Activated naive CD4-positive, alpha-beta T cell treated with anti-CD3 and anti-CD28 coated beads, Interleukin-2, amount 50 U/mL, for 72 hours (primary cell): ENCODE measurements at places on chromosomes 2 and 18. TPM values are rescaled to one million over a fixed set of nuclear protein-coding genes. Genes with fewer than 3 reads are reported as not detected.

TMEM163 gene
- 0.16 TPM for total RNA-seq

GRCh38 chr2:170411660-170412059 is 233.7 kb downstream of the MYO3B start:
- DNase-seq, result no peak

- DNase-seq, result no peak
Measured at GRCh38 chr18:413233-413632, 87.3 kb downstream of the COLEC12 start.

MAPK4 gene
- total RNA-seq, result not detected

- no peak for DNase-seq
Measured at GRCh38 chr2:175293776-175294175, 112.3 kb upstream of the ATP5MC3 start.

HOXD12 gene
- total RNA-seq, result not detected

DNA sequence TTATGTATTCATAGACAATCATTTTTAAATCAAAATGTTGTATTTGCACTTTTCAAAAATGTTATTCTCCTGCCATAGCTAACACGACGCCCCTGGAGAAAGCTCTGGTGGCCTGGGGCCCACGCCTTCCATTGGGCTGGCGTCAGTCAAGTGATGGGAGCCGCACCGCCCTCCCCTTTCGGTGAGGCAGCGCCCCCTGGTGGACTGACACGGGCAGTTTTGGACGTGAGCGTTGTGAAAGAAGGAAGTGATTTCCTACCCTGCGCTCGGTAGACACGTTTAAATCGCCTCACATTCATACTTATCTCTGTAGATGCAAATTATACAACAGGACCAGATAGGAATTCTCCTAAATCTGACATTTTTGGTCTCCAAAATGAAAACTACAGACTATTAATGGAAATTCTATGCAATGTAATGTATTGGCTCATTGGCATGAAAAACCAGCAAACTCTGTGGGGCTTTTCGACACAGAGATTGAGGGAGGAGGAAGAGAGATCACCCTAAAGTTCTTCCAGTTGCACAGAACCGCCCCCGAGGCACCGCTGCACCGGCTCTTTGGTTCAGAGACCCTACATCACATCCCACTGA is 326.2 kb upstream of the SOX11 start:
- DNase-seq, result peak; percentile 78

- DNase-seq, result no peak
Measured at GRCh38 chr2:232448304-232448690, 7.7 kb upstream of the ALPI start.

GNLY gene
- total RNA-seq, result 24.0 TPM

DNA sequence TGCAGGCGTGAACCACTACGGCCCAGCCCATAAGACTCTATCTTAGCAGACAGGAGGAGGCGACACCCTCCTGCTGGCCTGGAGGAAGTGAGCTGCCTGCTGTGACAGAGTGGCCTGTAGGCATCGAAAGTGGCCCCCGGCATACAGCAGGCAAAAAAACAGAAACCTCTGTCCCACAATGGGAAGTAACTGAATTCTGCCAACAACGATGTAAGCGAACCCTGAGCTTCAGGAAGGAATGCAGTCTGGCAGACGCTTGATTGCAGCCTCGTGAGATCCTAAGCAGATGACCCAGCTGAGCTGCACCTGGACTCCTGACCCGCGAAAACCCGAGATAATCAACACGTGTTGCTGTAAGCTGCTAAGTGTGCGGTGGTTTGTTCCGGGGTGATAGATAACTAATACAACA is 13.6 kb downstream of the MRO start:
- DNase-seq, result no peak

- DNase-seq, result no peak
Measured at GRCh38 chr2:30566631-30567030, 119.6 kb downstream of the LCLAT1 start.

DNA sequence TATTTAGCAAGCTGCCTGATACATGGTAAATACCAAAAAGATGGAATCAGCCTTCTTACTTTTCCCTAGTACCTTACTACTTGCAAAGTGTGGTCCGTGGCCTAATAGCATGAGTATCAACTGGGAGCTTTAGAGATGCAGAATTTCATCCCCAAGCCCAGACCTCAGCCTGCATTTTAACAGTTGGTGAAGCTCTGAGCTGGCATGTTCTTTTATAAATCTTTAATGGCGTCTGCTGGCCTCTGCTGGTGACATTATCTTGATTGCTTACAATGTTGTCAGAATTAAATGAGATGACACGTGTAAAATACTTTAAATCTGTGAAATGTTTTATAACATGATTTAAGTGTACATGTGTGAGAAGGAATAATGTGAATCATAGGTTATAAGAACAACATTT is 115.1 kb upstream of the NOSTRIN start:
- no peak for DNase-seq

- no peak for DNase-seq
Measured at GRCh38 chr18:45542043-45542442, 73.2 kb upstream of the SLC14A2 start.

DNA sequence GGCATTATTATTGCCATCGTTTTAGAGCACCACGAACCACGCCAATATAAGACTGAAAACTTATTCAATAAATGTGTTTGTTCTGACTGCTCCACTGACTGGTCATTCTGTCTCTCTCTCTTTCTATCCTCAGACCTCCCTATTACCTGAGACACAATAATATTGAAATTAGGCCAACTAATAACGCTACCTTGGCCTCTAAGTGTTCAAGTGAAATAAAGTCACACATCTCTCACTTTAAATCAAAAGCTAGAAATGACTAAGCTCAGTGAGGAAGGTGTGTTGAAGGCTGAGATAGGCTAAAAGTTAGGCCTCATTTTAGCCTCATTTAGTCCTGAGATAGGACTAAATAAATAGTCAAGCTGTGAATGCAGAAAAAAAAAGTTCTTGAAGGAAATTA is 38.8 kb downstream of the G6PC2 start:
- no peak for DNase-seq

DNA sequence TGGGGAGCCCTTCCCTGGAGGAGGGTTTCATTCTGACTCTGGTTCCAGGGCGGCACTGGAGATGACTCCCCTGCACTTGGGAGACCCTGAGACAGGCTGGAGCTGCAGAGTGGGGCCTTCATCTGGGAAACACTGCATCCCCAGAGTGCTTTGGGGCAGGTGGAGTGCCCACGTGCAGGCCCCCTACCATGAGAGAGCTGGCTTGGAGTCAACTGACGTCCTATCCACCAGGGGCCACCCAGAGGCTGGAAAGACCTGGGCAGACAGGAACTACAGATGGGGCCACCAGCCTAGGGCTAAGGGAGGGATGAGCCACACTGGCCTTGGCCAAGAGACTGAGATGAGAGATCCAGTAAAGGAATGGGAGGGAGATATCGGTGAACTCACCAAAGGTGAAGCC is 153.8 kb downstream of the ASB1 start:
- DNase-seq, result no peak

DNA sequence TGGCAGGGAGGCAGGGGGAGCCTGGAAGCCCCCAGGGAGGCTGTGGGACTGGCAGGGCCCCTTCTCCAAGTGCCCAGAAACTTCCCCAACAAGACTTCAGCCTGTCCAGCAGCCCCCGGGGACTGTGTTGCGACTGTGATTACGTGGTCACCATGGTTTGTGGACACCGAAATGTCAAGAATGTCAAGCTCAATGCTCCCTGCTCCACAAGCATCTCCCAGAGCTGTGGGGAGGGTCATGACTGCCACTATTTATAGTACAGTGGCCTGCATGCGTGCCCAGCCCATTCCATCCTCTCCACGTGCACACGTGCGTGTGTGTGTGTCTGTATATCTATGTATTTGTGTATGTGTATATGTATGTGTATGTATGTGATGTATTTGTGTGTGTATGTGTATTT is 93.8 kb upstream of the MBOAT2 start:
- no peak for DNase-seq

GRCh38 chr18:53305461-53305860 is 919.0 kb downstream of the MBD2 start:
- no peak for DNase-seq

DNA sequence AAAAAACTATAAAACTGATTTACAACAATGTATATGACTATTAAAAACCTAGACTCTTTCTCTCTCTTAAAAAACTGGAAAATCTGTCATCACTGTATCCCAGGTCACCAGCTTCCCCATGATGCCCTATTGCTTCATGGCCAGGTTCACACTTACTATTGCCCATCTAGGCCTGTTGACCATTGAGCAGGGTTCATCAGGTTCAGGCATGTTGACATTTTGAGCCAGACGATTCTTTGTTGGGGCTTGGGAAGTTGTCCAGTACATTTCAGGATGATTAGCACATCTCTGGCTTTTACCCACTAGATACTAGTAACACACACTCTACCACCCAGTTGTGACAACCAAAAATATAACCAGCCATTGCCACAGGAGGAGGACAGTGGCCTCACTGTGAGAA is 26.9 kb upstream of the RAB27B start:
- DNase-seq, result no peak

GRCh38 chr2:97961534-97961933 is 34.2 kb downstream of the TMEM131 start:
- DNase-seq, result no peak

DNA sequence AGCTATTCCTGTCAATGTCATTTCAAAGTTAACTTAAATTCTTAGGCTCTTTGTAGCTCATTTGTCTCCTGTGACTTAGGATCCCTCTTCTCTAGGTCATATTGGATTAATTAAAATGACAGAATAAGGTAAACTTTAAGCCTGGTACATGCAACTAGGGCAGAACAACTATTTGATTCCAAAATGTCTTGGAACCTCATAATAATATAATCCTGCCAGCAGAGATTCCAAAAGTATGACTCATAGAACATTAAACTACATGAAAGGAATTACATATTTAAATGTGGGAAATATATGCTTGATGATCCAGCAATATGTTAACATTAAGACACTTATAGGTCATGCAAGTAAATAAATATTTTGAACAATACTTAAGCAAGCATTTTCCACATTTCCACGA is 63.3 kb downstream of the COL3A1 start:
- DNase-seq, result no peak

GRCh38 chr2:169709981-169710380 is 15.7 kb downstream of the PHOSPHO2 start:
- no peak for DNase-seq

DNA sequence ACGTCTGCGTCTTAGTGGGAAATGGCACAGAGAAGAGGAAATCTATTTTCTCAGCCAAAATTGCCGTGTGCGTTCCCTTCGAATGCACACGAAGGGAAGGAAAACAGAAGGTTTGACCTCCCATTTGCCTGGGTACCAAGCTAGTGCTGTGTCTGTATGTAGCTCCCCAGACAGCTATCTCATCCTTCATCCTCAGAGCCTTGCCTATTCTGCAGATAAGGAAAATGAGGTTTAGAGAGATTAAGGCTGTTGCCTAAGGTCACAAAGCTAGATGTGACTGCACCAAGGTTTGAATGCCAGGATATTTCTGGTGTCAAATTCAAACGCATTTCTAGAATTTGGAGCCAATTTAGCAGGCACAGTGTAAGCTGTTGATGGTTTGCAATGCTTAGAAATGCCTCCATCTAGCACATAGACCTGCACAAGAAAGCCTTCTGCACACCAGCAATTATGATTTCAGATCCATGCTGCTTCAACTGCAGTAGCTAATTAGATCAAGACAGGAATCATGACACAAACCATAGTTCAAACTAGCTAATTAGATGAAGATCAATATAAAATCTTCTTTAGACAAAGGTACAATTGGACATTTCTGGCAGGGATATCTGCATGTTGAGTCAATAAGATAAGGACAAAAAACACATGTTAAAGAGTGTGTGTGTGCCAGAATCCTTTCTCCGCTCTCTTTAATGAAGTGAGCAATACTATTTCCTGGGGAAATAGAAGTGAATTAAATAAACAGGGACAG is 115.1 kb downstream of the CMPK2 start:
- no peak for DNase-seq
